ENCODE measurements at places on chromosomes 4 and X.
A peak's percentile ranks its signal among the peaks of the same experiment; 100 is the strongest.

GRCh38 chr4:71404049-71404448 lies 65.2 kb downstream of the SLC4A4 start:
- peak; percentile 3 for DNase-seq

DNA sequence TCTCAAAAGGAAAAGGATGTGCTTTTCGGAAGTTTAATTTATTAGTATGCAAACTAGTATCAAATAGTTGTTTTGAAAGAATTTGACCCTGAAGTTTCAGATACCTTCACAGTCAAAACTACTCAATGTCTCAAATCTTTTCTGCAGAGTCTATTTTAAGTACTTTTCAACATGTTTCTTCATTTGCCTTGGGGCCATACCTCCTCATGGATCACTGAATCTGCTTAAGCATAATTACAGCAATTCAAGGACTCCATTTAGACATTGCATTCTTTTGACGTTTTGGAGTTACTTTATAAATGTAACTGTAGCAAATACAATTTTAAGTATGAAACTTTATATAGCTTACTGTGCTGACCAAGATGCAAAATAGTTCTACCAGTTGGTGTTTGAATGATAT lies 25.5 kb downstream of the PALLD start:
- no peak for DNase-seq

- DNase-seq = no peak
Observed at GRCh38 chr4:115711575-115711974, 598.2 kb upstream of the NDST4 start.

- DNase-seq = no peak
Observed at GRCh38 chr4:1883583-1883982, 12.4 kb downstream of the NSD2 start.

DNA sequence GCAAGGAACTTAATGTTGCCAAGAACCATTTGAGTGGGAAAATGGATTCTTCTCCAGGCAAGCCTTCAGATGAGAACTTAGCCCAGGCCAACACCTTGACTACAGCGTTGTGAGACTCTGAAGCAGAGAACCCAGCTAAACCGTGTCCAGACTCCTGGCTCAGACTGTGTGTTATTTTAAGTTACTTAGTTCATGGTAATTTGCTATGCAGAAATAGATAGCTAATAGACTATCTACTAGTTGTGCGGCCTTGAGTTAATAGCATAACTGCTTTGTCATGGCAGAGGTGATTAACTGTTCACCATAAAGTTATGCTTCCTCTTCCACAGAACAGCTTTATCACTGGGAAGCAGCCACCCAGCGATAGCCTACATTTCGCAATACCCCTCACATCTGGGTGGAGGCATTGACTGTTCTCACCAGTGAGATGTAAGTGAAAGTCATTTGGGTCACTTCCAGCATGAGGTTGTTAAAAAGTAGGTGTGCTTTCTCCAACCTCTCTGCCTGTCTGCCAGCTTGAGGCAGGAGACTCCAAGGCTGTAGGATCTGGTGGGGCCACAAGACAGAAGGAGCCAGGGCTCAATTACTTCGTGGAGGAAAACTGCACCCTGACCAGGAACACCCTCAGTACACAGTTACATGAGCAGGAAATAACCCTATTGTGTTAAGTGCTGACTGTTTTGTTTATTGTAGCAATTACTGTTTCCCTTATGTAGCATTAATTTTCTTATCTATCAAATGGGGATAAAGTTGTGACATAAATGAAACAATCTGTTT lies 94.2 kb downstream of the GPAT3 start:
- peak; percentile 60 for DNase-seq

GRCh38 chr4:108116423-108117168 lies 52.1 kb downstream of the LEF1 start:
- DNase-seq = no peak

DNA sequence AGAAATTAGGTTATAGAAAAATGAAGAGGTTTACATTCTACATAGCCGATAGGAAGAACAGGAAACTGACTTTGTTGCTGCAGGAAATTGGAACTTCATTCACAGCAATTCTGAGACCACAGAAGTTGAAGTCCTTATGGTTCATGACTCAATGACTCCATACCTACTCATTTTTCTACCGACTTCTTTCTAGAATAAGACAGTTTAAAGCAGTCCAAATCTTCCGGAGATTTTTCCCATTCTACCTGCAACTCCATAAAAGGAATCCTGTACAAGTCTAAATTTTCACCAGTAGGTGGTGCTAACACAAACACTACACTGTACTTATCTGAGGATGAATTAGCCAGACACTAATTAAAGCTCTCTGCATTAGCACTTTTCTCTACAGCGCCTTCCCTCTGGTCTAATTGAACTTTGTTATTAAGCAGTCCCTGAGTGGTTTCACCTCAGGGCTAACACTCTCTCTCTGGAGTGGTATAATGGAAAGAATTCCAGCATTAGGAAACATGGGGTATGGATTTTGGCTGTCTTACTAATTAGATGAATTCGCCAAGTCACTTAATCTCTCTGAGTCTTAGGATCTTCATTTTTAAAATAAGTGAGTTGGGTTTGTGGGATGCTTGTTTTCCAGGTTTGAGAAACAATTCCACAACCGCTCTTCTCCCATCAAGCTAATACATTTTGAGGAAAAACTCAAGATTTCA lies 167.9 kb downstream of the SMIM20 start:
- peak; percentile 48 for DNase-seq

- DNase-seq = no peak
Observed at GRCh38 chr4:15794426-15794825, 16.3 kb downstream of the CD38 start.

DNA sequence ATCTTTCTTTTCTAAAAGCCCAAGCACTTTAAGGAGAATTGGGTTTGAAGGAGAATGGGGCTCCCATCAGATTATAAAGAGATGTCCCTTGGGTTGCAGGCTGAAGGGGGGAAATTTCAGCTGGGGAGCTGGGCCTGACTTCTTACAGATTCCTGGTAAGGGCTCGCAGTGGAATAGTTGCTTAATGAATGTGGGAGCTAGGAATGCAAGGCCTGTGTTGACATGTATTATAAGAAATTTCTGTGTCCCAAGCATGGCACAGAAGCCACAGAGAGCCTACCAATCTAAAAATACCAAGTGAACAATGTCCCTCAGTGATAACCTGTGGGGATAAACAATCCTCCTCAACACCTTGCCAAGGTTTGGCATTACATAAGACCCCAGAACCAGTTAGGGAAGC lies 39.3 kb upstream of the WNK3 start:
- no peak for DNase-seq

DNA sequence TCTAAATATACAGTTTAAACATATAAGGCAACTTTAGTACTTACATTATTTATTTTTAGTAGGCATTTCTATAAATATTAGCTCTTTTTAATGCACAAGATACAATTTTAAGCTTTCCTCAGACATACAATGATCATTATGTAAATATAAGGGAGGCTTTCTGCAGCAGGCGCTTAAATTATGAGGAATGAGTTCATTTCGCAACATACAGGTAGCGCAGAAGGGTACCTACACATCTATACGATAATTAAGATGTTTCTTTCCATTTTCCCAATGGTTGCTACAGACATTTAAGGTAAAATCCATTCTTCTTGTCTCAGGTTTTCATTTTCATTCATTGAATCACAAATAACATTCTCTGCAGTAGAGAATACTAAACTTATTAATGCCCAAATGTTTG lies 1.2 kb downstream of the AASDH start:
- no peak for DNase-seq

DNA sequence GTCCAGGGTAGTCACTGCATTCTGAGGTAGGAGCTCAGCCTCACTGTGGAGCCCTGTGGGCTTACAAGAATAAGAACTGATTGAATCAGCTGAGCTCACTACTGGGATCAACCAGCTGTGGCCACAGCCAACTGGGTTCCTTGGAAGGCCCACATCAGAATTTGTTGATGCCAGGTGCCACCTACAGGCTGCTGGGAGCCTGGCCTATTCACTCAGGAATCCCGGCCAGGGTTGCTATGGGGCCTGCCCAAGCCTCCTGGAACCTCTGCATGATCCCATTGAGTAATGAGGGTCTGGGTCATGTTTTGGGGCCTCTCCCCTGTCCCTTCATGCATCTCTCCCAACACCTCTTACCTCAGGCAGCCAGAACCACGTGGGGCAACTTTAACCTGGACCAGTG lies 53.9 kb upstream of the KIAA1210 start:
- peak; percentile 51 for DNase-seq

- DNase-seq = peak; percentile 88
Observed at GRCh38 chr4:76803522-76803921, 94.4 kb downstream of the SOWAHB start.

DNA sequence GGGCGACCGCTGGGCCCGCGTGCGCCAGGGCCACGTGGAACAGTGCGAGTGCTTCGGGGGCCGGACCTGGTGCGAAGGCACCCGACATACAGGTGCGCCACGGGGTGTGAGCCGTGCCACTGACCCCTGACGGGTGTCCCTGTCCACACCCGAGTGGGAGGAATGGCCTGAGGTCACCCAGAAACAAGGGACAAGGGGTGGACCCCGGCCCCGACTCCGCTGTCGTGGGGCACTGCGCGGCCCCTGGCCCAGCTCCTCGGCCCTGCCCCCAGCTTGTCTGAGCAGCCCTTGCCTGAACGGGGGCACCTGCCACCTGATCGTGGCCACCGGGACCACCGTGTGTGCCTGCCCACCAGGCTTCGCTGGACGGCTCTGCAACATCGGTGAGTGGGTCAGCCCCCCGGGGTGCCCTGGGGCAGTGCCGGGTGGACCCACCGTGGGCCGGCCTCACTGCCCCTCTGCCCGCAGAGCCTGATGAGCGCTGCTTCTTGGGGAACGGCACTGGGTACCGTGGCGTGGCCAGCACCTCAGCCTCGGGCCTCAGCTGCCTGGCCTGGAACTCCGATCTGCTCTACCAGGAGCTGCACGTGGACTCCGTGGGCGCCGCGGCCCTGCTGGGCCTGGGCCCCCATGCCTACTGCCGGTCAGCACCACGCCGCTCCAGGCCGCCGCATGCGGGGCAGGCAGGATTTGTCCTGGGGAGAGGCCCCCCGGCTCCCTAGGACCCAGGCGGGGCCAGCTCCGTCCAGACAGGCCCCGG lies 2.8 kb downstream of the HGFAC start:
- DNase-seq = no peak

DNA sequence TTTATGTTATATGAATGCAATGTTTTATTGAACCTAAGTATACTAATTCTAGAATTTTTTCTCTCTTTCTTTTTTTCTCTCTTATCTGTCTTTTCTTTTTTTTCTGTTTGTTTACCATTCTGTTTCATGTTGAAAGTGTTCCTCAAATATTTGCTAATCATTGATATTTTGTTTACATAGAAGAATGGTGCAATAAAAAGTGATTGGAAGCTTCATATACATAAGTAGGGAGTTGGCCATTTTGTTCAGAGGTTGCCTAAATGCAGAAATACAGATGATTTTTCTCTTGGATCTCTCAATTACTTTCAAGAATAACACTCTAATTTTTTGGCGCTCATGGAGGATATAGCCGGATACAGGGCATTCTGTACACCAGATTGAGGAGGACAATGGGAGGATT lies 5.7 kb upstream of the SERTM2 start:
- no peak for DNase-seq

DNA sequence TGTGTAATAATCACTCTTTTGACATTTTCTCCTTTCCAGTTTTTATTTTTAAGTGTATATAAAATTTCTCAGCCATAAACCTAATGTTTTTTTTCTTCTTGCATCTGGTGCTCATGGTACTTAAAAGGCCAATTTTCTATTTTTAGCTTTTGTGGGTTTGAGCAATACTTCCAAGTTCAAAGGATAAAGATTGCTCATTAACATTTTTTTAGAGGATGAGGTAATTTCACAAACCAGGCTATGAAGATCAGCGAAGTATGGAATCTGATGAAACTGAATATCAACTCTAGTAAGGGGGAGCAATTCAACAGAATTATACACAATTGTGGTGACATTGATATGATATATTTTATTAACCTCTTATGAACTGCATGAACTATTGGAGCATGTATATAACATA lies 25.8 kb upstream of the KLHL34 start:
- peak; percentile 69 for DNase-seq

- peak; percentile 24 for DNase-seq
Observed at GRCh38 chrX:103817502-103817901, 14.6 kb downstream of the RAB9B start.

DNA sequence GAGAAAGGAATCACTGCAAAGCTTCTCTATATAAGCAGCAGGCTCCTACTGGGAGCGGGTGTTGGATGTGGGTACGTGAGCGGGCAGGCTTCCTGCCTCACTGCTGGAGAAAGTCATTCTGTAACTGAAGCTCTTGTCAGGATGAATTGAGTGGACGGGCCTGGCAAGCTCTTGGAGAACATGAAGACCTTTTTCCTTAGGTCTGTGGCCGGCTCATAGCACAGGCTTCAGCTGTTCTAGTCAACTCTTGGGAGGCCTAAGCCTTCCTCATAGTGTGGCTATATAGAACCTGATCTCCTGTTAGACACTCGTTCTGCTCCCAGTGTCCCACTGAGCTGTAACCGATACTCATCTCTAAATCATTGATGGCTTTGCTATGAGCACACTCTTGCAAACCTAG lies 108.2 kb upstream of the GPC4 start:
- no peak for DNase-seq

GRCh38 chrX:101460669-101461068 lies 24.6 kb upstream of the ARMCX4 start:
- DNase-seq = peak; percentile 13

GRCh38 chr4:38562751-38563198 lies 101.2 kb upstream of the KLF3 start:
- DNase-seq = peak; percentile 31

GRCh38 chr4:93827272-93827947 lies 1.1 kb upstream of the ATOH1 start:
- DNase-seq = no peak

- DNase-seq = no peak
Observed at GRCh38 chrX:109773374-109773773, 40.3 kb upstream of the ACSL4 start.

GRCh38 chrX:97326456-97326855 lies 442.7 kb downstream of the RPA4 start:
- DNase-seq = no peak

DNA sequence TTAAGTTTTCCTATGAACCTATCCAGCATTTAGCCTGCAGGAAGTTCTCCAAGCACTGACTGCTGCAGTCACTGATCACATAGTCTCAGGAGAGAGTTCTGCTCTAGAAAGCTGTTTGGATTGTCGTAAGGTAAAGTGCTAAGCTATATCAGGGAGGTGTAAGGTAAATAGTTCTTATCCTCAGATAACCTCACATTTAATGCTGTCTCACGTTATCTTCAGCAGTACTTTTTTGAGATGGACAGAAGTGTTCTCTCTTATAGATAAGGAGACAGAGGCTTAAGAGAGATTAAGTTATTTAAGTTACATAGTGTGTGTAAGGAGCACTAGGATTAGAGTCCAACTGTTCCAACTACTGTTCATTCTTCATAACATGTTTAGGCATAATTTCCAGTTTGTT lies 77.9 kb downstream of the STIM2 start:
- no peak for DNase-seq

- DNase-seq = no peak
Observed at GRCh38 chr4:102807345-102807744, 20.0 kb downstream of the UBE2D3 start.

- no peak for DNase-seq
Observed at GRCh38 chr4:3710451-3711182, 55.6 kb upstream of the ADRA2C start.

DNA sequence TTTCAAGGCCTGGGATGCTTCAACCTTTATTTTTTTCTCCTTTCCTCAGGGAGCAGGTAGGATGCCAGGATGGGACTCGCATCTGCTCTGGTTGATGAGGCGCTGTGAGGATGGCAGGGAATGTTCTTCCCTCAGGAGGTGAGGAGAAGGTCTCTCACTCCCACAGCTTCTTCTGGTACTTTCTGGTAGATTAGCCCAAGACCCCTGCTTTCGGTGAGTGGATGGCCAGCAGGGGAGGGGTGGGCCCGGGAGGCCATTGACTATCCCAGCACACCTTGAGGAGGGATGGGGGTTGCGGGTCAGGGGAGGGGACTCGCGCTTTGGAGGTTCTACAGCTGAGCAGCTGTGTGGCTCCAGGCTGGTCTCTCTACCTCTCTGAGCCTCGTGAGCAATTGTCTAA lies 14.8 kb downstream of the CYTL1 start:
- DNase-seq = no peak

Measured in GM23248 (cell line).